ENCODE measurements at places on chromosomes 3 and 15. TPM values are rescaled to one million over a fixed set of nuclear protein-coding genes. Genes with fewer than 3 reads are reported as not detected.

DNA sequence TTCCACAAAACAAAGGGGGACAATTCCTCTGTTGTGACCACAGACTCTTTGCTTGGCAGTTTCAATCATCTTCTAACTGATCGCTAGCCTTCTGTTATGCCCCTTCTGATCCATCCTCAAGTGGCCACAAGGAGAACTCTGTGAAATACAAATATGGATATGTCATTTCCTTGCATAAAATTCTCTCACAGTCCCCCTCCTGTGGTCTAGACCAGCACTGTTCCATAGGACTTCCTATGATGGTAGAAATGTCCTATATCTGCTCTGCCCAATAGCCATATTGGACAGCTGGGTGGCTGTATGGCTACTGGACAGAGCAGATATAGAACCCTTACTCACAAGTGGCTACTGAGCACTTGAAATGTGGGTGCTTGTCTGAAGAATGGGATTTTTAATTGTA lies 25.9 kb upstream of the SNRK start:
- no peak for DNase-seq

DNA sequence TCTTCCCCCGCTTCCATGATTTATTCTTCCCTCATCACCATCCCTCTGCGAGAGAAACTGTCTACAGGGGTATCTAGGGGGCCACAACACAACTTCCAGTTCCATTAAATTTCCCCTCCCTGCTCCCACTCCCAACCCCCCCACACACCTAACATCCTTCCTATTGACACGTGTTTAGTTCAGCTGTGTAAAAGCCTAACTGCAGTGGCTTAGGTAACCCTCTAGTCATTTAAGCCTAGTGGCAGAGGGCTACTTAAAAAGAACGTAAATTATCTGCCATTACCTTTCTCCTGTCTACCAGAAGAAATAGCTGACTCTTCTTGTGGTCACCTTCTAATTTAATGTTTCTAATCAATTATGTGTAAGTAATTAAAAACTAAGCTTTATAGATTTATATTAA lies 56.3 kb downstream of the ZNF148 start:
- no peak for DNase-seq

DNA sequence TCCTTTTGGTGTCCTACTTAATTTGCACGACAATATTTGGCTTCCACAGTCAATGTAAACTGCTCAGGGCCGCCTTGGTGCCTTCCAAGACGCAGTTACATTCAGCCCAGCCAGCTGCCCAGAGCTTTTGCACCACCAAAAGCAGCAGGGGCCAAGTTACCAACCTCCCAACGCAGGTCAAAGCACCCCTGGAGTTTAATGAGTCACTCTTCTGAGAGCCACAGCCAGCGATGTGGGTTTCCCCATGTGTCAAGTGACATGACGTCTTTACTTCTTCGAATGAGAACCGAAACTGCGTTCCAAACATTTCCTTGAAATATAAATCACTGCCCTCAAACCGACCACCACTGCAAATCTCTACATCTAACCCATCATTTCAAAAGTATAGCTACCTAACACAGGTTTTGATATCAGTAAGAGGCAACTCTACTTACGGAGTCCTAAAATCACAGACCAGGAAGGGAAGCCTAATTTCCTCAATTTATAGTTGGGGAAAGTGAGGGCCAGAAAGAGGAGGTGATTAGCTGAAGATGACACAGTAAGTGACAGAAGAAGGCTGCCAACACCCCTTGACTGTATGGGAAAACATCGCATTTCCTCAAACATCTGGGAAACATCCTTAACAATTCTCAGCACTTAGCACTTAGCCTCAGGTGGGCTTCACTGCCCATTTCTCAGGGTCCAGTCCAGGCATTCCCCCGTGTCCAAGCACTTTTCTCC lies 24.5 kb downstream of the MB21D2 start:
- DNase-seq, result no peak

DNA sequence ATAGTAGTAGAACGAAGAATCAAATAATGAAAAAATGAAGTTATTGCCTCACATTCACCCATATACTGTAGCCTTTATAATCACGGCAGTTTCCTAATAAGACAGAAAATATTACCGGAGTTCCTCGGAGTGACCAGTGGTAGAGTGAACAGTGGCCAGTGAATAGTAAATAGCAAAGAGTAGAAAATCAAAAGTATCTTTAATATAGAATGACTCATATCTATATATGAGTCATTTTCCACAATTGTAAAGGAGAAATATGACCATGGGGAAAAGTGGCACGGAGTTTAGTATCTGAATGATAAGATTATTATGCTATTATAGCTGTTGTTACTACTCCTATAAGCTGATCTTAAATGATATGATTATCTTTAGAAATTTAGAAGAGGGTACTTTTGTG lies 38.5 kb downstream of the ZBTB20 start:
- DNase-seq, result no peak

Gene ZIC1
- polyA plus RNA-seq, result 12.8 TPM

DNA sequence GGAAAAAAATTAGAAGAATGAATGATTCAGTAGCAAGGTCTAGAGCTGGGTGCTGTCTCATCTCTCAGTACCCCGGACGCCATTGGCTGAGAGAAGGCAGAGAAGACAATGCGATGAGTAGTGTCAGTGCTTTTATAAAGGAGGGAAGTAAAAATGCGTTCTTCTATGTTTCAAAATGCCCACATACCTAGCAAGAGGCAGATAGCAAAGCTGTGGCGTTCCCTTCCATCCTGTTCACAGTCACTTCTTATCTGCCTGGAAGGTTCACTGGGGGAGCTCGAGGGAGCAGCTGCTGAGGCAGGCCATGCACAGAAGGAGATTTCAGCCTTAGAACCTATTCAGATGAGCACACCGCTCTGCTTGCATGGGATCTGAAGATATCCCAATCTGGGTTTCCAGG lies 234.0 kb downstream of the RPLP1 start:
- no peak for DNase-seq

Gene SLC22A14
- 0.15 TPM for polyA plus RNA-seq

Gene EOGT
- polyA plus RNA-seq, result 30.1 TPM

- no peak for DNase-seq
Measured at GRCh38 chr15:64452988-64453688, 7.2 kb upstream of the ZNF609 start.

Gene PCLAF
- polyA plus RNA-seq, result 18.8 TPM

Gene TIPIN
- polyA plus RNA-seq, result 14.5 TPM

- no peak for DNase-seq
Measured at GRCh38 chr3:183254487-183255347, 1.7 kb downstream of the B3GNT5 start.

- peak; percentile 42 for DNase-seq
Measured at GRCh38 chr3:46812237-46812791, 50.9 kb downstream of the MYL3 start.

Gene SLC22A13
- polyA plus RNA-seq, result not detected

Gene P2RY14
- polyA plus RNA-seq, result not detected

GRCh38 chr15:63905558-63906265 lies 72.0 kb upstream of the HERC1 start:
- DNase-seq, result no peak

GRCh38 chr3:4850211-4850927 lies 128.9 kb upstream of the BHLHE40 start:
- DNase-seq, result no peak

GRCh38 chr15:88275804-88276203 lies 19.3 kb upstream of the NTRK3 start:
- DNase-seq, result no peak

Gene CD200R1
- polyA plus RNA-seq, result 2.8 TPM

- DNase-seq, result peak; percentile 70
Measured at GRCh38 chr3:194364652-194365434, 4.7 kb downstream of the LRRC15 start.

Gene DNAH12
- polyA plus RNA-seq, result 0.34 TPM

GRCh38 chr3:104939196-104939595 lies 427.5 kb upstream of the ALCAM start:
- no peak for DNase-seq

Gene C3orf22
- polyA plus RNA-seq, result not detected

GRCh38 chr3:134638385-134639030 lies 12.3 kb downstream of the KY start:
- no peak for DNase-seq

- no peak for DNase-seq
Measured at GRCh38 chr15:23370578-23370977, 16.0 kb downstream of the GOLGA8S start.

GRCh38 chr3:67947808-67948508 lies 293.5 kb upstream of the SUCLG2 start:
- DNase-seq, result no peak

DNA sequence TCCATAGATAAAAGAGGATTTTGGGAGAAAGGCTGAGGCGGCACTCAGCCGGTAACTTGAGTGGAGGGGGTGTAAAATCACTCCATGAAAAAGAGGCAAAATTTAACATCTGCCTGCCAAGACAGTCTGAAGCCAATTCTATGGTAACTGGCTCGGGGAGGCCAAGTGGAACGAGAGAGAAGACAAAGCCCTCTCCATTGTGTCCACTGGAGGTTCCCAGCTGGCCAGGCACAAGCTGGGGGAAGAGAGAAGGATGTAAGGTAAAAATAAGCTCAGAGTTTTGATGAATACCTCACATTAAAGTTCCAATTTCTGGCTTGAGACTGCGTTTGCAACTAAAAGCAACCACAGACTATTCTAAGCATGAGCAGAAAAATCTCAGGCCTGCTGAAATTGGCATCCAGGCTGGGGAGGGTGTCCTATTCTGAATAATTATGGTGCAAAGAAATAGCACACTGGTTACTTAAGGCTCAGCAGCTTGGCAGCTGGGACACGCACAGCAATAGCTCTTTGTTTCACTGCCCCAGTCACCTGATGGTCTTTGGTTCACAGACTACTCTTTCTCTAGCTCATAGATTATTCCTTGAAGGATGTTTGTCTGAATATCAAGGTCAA lies 48.8 kb downstream of the CHRD start:
- no peak for DNase-seq

DNA sequence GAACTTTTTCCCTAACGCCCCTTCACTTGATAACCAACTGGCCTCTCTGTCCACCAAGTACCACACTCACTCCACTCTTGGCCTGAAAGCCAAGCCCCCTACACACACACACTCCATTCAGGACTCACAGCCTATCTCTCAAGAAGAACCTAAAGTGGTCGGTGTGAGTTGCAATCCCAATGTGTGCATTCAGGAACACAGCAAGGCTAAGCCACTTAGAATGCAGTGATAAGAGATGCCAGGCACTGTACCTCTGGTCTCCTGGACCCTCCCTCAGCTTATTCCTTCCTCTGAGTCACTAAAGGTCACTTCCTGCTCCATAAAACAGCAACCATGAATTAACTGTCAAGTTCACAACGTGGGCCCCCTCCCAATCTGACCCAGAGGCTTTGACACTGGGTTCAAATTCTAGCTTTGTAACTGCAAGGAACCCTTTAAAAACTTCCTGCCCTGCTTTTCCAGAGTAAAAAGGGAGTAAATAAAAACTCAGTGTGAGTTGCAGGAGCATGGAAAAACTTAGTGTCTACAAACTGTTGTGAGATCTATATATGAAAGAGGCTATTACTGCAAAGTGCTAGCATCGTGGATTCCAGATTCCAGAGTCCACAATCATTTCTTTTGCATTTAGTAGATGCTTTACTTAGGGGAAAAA lies 17.6 kb upstream of the KCNMB3 start:
- no peak for DNase-seq

DNA sequence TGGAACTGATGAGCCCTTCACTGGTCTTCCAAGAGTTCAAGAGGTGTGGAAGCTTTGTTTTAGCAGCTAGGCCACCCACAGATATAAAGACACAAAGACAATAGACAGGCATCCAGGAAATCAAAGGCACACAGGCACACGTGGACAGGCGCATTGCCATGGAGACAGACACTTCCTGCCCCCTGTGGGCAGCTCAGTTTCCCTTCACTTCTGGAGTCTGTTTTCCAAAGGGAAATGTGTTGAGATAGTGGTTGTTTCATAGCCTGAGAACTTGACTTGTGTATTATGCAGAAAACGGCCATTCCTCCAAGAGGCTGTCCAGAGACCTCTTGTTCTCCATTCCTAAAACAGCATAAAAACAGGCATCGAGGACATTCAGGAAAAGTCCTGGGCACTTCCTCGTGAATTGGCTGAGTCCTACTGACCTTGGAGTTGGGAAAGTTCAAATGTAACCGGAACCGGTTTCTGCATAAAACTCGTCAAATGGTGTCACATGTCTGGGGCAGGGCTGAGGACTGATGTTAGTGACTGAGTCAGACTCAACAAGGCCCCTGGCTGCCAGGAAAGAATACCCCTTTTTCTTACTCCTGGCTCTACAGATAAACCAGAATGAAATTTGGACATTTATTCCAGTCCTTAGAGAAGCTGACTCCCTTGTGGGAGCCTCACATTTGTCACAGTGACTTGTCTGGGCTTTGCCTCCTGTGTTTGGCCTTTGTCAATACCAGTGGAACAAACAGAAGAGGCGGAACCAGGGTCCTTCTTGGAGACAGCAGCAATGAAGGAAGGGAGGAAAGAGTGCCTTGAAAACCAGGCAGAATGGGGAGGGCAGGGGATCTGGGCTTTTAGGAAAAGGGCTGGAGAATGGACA lies 1.3 kb downstream of the ALPK3 start:
- no peak for DNase-seq

GRCh38 chr15:46297766-46298165 lies 662.9 kb downstream of the SQOR start:
- DNase-seq, result no peak

DNA sequence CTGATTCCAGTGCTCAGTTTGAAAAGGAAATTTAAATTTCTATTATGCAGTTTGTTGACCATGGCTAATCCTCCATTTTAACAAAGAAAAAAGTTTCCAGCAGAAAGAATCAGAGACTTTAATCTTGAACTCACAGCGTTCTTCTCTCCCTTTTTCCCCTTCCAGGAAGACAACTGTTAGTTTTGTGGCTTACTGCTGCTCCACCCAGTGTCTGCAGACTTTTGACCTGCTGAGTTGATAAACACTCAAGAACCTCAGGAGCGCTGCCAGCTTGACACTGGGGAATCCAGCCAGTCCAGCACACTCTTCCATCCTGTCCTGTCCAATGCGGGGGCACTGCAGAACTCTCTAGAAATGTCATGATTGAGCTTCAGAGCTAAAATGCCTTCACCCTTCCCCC lies 134.6 kb downstream of the LRRC28 start:
- no peak for DNase-seq

DNA sequence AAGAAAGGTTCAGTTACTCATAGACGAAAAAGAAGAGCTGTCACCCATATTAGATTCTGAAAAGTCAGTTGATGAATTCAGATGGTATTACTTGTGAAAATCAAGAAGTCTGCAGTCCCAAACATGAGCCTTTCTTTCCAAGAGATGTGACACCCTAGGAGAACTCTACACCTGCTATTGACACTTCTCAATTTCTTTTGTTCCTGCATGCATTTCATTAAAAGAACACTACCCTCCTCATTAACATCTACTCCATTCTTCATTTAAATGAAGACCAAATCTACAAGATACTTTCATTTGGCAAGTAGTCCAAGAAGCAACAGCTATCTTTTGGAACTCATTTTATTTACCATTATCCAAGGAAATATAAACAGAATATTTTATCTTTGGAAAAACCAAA lies 6.6 kb downstream of the GABRB3 start:
- no peak for DNase-seq

DNA sequence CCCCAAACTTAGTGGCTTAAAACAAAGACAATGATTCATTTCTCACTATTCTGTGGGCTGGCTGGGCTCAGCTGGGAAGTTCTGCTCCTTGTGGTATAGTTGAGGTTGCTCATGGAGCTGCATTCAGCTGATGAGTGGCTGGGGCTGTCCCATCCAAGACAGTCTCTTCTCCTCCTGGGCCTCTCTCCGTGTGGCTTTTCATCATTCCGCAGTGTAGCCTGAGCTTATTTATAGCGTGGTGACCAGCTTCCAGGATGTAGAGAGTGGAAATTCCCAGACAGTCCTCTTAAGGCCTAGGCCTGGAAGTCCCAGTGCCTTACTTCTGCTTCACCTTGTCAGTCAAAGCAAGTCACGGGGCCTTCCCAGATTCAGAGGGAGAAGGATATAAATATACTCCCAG lies 136.7 kb upstream of the DAZL start:
- no peak for DNase-seq

Gene SLC28A2
- 0.45 TPM for polyA plus RNA-seq

Gene MESP1
- polyA plus RNA-seq, result 0.42 TPM

Data from muscle of arm (tissue), 14 donors.